ENCODE measurements at places on chromosomes 7 and 10.

DNA sequence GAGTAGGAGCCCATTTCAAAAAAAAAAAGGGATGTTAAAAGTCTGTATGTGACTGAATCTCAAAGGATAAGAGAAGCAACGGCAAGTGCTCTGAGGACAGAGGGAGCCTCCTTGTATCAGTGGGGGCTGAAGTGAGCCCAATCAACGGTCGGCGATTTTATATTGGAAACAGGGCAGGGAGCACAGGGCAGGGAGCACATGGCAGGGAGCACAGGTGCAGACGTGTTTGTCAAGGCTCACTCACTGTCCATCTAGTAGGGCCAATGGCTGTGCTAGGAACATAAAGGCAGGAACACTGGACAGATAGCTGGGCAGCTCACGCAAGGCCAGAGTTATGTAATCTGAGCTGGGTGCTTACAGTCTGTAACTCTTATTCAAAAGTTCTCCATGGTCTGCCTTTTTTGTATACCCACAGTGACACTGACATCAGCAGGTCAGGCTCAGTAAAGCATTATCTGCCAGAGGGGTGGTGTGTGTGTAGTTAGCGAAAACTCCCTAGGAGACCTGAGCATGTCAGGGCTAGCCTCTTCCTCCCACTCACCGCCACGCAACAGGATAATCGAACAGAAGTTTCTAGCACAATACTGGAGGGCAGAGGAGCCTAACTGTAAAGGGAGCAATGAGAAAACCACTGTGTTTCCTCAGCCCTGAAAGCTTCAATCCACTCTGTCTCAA lies 15.4 kb downstream of the AKR1B1 start:
- no peak for DNase-seq

DNA sequence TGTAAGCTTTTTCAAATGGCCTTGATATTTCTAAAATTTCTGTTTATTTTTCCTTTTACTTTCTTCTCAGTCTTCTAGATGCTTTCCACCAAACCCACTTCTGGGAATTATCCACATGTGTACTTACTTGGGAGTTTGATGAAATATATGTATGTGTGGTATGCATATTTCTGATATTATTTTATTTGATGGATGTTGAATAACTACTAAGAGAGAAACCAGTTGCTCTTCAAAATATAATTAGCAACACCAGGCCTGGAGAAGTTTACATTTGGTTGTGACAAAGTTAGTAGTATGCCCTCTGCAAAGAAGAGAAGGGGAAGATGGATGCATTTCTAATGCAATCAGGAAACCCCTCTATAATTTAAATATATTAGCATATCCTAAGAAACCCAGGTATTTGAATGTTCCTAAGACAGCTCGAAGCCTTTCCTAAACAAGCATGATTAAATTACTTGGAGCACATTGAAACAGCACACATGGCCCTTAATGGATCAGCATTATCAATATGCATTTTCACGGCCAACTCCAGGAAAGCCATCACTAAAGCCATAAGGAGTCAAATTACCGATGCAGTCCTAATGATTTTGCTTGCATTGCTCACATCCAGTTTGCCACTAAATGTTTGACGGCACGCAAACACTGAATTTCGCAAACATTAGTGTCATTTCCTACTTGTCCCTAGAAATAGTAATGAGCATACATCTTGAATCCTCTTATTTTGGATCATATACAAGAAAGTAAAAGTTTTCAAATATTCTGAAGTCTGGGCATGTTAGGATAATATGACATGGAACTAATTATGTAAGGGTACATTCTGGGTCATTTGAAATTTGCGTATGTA lies 393.8 kb downstream of the EXOC4 start:
- peak; percentile 34 for DNase-seq

DNA sequence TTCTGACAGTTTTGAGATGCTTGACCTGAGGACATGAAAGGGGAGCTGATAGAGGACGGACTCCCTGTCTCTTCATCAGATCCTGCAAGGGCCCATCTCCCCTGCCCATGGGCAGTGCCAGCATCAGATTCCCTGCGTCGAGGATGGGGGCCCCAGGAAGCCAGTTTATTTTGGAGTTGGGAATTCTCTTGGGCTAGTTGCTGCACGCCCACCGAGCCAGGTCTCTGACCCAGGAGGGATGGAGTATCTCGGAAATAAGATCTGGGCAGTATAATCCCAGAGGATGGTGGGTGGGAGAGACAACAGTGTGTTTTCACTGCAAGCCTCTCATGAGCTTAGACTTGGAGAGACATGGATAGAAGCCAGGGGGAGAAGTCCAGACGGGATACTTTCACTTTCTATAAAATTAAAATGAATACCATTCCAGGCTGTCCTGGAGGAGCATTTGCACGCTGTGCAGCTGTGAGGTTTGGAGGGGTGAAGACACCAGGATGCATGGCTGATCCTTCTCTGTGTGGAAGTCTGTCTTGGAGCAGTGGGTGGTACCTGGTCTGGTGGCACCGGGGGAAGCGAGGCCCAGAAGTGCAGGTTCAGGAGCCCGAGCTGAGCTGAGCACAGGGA lies 25.8 kb downstream of the DOCK1 start:
- no peak for DNase-seq

GRCh38 chr7:373818-374705 lies 84.1 kb downstream of the FOXL3 start:
- no peak for DNase-seq

DNA sequence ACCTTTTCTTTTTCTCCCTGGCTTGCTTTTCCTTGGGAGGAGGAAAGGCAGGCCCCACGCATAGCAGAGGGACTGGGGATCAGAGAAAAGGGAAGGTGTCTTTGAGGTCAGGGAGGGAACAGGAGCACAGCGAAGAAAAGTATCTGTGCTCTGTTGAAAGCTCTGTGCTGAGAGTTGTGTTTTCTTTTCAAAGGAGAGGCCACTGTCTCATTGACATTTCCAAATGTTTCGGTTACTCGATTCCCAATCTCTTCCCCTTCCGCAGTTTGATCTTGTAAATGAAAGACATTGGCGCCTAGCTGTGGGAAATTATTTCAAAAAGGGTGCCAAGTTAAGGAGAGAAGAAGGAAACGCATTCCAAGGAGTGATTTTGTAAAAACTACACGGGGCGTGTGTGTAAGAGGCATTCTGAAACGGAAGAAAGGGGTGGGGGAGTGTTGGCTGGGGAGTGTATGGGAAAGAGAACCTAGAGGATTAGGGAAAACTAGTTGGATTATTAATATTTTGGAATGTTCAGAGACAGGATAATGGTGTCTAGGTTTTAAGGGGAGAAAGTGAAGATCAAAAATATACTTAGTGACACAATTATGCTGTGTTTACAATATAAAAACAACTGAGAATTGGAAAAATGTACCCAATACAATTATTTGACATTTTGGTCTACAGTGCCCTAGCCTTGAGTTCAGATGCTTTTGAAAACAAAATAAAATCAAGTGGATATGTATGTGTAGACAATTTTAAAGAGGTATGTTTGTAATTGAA lies 708 bp downstream of the KLHDC10 start:
- peak; percentile 64 for DNase-seq

DNA sequence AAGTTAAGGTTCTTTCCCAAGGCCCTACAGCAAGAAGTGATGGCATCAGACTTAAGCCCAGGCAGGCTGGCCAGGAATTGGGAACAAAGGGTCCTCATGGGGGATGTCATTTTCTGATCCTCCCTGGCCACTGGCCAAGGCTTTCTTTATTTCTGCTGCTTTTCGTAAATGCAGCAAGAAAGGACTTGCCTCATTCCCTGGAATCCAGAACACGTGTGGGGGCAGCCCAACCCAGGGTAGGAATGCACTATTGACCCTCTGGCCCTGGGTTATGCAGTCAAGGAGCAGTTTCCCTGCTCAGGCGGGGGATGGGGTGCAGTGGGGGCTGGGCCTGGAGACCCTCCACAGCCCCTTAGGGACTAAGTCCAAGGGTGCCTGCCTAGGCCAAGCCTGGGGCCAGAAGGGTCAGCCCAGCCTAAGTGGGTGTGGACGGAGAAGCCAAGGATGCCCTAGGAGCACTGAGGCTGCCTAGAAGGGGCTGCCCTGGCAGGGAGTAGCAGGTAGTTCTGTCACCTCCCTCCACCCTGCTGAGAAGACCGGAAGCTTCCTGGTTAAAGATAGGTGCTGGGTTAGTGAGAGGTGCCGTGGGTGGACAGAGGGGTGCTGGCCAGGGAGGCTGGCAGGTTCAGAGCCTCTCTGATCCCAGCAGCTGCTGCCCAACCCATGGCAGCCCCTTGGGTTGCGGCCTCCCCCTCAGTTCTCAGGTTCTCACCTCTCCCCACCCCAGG lies 179.2 kb downstream of the SH3PXD2A start:
- no peak for DNase-seq

- no peak for DNase-seq
Measured at GRCh38 chr10:71483885-71484751, 87.4 kb downstream of the CDH23 start.

DNA sequence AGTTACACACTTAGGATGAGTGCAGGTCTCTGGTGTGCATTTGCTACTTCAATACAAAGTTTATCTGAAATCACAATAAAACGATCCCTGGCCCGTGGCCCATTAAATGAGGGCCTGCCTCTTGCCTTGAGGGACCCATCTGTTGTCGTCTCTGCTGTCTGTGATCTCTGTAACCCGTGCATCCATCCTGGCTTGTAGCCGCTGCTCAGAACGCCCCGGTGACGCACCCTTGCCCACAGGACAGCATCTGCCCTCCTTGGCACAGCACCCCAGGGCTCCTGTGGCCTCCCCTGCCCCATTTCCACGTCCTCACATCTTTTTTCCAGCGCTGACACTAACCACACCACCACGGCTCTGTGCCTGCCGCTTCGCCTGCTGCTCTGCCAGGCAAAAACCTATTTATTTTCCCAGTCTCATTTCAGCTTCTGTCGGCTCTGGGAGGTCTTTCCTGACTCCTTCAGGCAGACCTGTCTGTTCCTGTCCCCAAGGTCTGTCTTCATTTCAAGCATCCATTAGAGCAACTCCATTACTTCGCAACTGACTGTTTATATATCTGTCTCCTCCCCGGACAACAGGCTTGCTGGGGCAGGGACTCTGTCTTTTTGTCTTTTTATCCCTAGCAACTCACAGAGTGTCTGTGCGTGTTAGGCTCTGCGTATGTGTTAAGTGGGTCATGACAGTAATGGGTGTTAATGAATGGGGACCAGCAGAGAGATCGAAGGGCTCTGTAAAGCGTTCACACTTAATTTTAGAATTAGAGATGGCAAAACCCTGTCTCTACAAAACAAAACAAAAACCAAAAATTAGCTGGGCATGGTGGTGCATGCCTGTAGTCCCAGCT lies 16.4 kb downstream of the CARD11 start:
- DNase-seq: no peak

DNA sequence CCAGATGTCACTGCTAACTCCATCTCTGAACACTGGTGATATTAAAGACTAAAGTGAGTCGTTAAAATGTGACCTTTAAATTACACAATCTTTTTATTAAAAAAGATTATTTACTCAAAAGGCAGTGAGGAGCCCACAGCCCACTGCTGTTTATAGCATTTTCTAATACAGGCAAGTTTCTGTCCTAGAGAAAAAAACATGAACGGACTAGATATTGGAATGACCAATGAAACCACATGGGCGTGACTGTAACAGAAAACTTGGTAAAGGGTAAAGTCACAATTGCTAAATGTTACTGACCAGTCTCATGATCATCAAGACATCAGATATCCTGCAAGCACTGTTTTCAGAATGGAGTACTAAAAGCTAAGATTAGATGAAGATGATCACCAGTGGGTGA lies 78.7 kb downstream of the FEZF1 start:
- no peak for DNase-seq

GRCh38 chr7:151978616-151979015 lies 22.4 kb downstream of the GALNTL5 start:
- DNase-seq: no peak

- DNase-seq: no peak
Measured at GRCh38 chr10:107072028-107072427, 92.5 kb downstream of the SORCS1 start.

DNA sequence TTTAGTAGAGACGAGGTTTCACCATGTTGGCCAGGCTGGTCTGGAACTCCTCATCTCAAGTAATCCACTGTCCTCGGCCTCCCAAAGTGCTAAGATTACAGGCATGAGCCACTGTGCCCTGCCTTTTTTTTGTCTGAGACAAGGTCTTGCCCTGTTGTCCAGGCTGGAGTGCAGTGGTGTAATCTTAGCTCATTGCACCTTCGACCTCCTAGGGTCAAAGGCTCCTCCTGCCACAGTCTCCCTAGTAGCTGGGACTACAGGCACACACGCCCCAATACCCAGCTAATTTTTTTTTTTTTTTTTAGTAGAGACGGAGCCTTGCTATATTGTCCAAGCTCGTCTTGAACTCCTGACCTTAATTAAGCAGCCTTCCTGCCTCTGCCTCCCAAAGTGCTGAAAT lies 26.8 kb upstream of the SUPV3L1 start:
- DNase-seq: no peak

GRCh38 chr10:44510379-44511115 lies 125.7 kb upstream of the CXCL12 start:
- DNase-seq: no peak

GRCh38 chr7:151315038-151315655 lies 26.5 kb upstream of the NUB1 start:
- DNase-seq: peak; percentile 83

DNA sequence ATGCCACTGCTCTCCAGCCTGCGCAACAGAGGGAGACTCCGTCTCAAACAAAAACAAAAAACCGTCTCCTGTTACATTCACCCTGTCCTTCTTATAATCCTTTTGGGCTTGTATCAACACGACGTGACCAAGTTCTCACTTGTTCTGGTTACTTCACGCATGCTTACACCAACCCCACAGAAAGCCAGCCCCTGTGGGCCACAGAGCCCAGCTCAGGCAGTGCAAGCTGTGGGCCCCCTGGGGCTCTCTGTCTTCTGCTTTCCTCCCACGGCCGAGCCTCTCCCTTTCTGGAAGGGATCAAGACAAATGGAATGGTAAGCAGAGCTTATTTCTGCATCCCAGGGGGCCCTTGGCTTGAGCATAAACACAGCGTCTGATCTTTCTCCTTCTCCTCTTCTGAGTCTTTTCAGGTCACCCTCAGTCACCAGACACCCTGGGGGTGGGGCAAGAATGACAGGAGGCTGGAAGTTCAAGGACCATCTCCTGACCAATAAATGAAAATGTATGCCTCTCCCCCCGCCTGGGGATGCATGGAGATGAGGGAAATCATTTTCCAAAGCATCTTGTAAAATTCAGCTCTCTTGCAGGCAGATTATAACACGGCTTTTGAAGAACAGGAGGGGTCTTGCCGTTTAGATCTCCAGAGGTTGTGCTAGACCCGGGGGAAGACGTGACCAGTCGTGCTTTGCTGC lies 19.0 kb upstream of the TRIM56 start:
- peak; percentile 48 for DNase-seq

- DNase-seq: no peak
Measured at GRCh38 chr10:70530315-70530714, 51.7 kb downstream of the PALD1 start.

GRCh38 chr7:150449206-150449952 lies 1.1 kb upstream of the GIMAP8 start:
- DNase-seq: peak; percentile 10

DNA sequence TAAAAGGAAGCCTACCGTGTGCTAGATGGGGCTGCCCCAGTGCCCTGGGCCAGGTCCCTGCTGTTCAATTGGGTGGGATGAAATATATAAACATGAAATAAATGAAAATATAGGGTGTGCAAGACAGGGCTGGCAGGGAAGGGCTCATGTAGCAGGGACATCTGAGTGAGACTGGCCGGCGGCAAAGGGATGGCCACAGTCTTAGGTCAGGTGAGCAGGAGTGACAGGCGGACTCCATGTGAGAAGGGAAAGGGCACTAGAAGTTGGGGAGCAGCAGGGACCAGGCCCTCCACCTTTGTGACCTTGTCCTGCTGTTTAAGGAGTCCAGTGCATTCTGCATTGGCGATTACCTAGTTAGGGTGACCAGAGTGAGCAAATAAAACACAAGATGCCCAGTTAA lies 207.6 kb upstream of the ZNF32 start:
- no peak for DNase-seq
